ENCODE measurements at places on chromosomes 7 and 10. TPM values are rescaled to one million over a fixed set of nuclear protein-coding genes. Genes with fewer than 3 reads are reported as not detected.

The ADAM22 gene
- total RNA-seq: 0.26 TPM

The MASTL gene
- 21.2 TPM for total RNA-seq

The ADIRF gene
- total RNA-seq: not detected

The ACBD7 gene
- total RNA-seq: 1.2 TPM

The DYDC1 gene
- not detected for total RNA-seq

The KEL gene
- total RNA-seq: not detected

The FAM241B gene
- total RNA-seq: 13.3 TPM

The ACSL5 gene
- total RNA-seq: 0.30 TPM

The PON3 gene
- 35.7 TPM for total RNA-seq

The NUDT1 gene
- total RNA-seq: 98.7 TPM

The CPVL gene
- 0.18 TPM for total RNA-seq

The CHCHD3 gene
- 88.8 TPM for total RNA-seq

The PPIF gene
- total RNA-seq: 153 TPM
